ENCODE measurements at places on chromosomes 16 and 17.

- DNase-seq, result no peak
Measured at GRCh38 chr16:54277845-54278703, 8.5 kb downstream of the IRX3 start.

DNA sequence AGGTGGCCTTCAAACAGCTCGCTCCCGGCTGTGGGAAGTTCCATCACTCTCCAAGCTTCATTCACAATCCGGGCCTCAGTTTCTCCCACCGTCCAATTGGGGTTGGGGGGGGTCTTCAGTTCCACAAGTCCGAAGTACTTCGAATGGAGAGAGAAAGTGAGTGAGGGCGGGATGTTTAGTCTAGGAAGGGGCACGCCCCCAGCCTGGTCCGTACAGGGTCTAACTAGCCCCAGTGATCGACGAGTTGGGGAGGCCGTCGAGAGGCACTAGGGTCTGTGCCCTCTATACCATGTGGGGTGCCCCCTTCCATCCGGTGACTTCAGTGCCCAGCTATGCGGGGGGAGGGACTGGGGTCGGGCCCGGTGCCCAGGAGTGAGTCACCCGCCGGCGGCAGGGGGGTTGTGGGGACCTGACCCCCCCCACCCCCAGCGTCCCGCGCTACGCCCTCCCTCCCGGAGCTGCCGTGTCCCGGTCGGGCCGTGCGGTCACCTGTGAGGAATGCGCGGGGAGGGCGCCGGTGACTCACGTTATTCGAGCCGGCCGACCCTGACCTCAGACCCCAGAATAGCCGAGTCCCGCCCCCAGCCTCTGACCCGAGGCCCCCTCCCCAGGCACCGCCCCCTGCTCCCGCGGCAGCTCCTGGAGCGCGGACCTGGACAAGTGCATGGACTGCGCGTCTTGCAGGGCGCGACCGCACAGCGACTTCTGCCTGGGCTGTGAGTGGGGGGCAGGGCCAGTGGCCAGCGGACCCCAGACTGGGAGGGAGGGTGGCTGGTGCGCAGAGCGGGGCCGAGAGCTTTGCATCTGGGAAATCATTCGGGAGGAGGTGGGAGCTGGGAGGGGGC, 658 bp downstream of the TNFRSF12A start:
- peak; percentile 55 for DNase-seq

GRCh38 chr16:53282975-53283946, 151.0 kb upstream of the RBL2 start:
- DNase-seq, result no peak

GRCh38 chr17:18963126-18964017, 11.4 kb downstream of the SLC5A10 start:
- DNase-seq, result no peak

GRCh38 chr17:31623990-31624389, 232.5 kb downstream of the RAB11FIP4 start:
- no peak for DNase-seq

DNA sequence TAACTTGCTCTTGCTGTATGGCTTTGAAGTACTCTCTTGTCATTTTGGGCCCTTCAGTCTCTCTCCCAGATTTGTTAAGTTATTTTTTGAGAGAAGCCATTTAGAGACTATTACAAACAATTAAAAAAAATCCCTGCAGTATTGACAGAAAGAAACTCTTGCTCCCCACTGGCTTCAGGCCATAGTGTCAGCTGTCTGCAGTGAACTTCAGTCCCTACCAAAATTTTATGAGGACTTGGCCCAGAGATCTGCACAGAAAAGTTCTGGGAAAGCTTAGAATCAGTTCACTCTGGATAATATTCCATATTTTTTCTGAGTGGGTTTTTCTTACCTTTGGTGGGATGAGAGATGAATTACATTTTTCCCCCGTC, 30.9 kb upstream of the SUPT4H1 start:
- no peak for DNase-seq

DNA sequence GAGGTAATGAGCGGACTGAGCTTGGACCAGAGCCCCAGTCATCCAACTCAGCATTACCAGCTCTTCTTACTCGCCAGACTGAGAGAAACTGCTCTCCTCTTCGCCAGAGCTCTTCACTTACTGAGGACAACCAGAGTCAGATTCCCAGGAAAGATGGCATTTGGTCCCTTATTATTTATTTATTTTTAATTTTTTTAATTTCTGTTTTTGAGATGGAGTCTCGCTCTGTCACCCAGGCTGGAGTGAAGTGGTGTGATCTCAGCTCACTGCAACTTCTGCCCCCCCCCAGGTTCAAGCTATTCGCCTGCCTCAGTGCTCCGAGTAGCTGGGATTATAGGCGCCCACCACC, 23.3 kb downstream of the DEXI start:
- no peak for DNase-seq

- DNase-seq, result no peak
Measured at GRCh38 chr17:19003543-19004420, 782 bp downstream of the FAM83G start.

DNA sequence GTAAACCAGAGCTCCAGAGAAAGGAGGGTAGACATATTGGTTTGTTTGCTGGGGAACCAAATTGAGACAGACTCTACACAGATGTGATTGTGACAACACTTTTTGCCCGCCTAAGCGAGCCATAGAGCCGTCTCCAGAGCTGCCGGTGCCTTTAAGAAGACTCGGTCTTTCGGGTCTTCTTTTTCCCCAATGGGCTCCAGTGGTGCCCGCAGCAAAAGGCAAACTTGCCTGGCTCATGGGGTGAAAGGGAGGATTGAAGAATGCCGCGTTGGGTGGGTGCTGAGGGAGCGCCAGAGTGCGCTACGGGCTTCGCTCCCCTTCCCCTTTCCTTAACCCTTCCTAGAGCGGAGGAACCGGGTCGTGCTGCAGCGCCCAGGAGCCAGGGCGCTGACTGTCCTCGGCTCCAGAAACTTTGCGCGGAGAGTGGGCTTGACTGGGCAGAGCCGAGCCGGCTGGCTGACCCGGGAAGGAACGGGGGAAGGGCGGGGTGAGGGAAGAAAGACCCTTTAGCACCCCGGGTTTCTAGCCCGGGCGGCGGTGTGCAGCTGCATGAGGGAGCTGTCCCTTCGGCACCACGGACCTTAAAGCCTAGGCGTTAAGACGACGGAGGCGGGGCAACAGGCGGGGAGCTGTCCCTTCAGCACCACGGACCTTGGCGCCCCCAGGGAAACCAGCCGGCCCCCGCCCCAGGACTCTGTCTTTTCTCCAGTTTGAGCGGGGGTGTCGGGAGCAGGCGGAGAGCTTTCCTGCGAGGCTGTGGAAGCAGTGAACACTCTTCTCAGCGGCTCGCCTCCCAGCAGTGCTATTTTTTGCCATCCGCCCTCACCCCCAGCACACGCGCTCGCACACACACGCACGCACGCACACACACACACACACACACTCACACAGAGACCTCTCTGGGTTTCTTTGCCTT, at the start of gene CACNG3:
Gene CACNG3 (plus strand): TSS at position 880 of the 916 bp plus-strand sequence. CDS start 420 bp downstream, outside the sequence.
- DNase-seq, result peak; percentile 42

DNA sequence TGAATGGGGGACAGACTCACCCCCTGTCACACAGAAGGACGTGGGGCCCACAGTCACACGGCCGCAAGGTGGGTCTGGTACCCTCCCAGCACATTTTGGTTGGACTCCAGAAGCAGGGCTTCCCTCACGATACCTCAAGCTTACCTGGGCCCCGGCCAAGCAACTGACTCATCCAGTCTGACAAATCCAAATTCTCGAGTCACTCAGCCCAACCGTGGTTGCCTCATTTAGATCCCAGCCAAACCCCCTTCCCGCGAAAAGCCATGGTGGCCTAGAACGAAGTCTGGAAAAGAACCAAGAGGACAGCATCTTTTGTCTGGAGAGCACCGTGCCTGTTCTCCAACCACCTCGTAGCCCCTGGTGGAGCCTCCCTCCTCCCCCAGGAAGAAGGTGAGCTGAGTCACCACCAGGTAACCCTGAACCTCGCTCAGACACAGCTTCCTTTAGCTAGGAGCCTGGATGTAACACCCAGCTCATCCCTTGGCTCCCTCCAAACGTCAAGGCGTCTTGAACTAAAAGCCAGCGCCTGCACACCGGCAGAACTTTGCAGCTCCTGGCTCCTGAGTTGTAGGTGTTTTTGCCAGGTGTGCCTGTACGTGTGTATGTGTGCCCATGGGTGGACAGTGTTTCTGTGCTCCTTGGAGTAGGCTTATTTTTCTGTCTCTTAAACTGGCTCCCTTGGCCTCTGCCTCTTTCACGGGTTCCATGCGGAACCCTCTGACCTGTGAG, 78.9 kb downstream of the CMIP start:
- DNase-seq, result no peak

GRCh38 chr16:79449900-79450299, 150.6 kb downstream of the MAF start:
- no peak for DNase-seq

GRCh38 chr16:23788685-23789084, 33.9 kb downstream of the CHP2 start:
- no peak for DNase-seq

GRCh38 chr17:81132770-81133723, 32.3 kb upstream of the PVALEF start:
- DNase-seq, result no peak

GRCh38 chr17:4247361-4247970, 16.3 kb downstream of the ANKFY1 start:
- DNase-seq, result no peak

DNA sequence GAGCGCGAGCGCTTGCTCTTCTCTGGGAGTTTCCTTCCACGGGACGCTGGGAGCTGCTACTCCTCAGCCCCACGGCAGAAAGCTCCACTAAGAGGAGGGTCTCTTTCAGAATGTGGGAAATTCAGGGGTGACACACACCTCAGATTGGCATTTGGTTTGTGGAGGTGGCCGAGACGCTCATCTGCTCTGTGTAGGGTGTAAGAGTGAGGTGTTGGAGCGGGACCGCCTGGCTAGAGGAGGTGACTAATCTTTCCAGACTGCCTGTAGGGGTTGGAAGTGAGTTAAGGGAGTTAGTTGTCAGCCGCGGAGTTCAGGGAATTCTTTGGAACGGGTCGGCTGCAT, 735 bp downstream of the PSMD11 start:
- DNase-seq, result no peak

DNA sequence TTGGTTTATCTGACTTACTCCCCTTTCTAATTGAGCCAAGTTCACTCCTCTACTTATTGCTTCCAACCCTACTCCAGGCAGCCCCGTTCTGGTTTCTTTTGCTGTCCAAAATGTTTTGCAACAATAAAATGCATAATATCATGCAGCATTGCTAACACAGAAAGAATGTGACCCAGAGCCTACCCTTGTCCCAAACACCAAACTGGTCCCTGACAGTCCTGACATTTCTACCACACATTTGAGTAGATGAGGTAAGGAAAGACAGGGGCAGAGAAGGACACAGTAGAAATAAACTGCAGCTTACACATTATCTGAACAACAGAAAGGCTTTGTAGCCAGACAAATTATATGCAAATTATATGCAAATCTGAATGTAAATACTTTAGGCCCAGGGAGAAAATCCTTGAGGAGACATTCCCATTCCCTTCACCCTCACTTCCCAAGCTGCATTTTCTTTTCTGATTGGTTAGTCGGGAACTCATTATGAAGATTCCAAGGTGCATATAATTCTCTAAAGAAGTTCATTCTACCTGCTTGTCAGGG, 31.6 kb downstream of the SOX9 start:
- DNase-seq, result no peak

Data from effector memory CD8-positive, alpha-beta T cell (primary cell).